ENCODE measurements at places on chromosomes 16 and 17.

- DNase-seq, result no peak
Observed at GRCh38 chr16:80283466-80284392, 257.1 kb upstream of the DYNLRB2 start.

DNA sequence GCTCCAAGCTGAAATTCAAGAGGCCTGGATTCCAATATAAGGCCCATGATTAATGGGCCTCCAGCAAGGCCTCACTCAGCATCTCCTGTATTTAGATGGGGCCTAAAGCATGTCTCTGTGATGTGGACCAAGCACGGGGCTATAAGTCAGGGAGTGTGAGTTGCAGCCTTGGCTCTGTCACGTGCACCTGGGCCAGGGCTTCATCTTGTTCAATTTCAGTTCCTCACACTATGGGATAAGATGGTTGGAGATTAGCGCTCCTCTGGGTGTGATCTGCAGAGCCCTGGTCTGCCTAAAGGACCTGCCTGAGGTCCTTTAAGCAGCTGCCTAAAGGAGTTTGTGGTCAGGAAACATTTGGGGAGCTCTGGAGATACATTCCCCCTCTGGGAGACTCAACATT, 25.2 kb downstream of the KLHL36 start:
- DNase-seq, result no peak

- DNase-seq, result no peak
Observed at GRCh38 chr16:530111-530817, 2.8 kb downstream of the CAPN15 start.

GRCh38 chr16:79752396-79752795, 151.9 kb upstream of the MAF start:
- DNase-seq, result no peak

DNA sequence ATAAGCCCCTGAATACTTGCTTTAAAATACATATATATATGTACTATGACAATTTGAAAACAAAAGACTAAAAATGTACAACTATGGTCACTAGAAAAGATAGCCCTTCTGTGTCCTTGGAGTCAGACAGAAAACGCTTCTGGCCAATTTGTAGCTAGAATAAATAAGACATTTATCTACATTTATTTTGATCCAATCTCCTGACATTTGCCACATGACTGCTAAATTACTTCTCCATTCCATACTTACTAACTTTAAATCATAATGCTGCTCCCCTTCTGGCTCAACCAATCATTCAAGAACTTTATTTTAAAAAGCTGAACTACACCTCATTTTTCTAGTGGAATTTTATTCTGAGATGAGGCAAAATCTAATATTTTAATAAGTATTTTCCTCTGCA, 65.8 kb downstream of the CYTH1 start:
- no peak for DNase-seq

DNA sequence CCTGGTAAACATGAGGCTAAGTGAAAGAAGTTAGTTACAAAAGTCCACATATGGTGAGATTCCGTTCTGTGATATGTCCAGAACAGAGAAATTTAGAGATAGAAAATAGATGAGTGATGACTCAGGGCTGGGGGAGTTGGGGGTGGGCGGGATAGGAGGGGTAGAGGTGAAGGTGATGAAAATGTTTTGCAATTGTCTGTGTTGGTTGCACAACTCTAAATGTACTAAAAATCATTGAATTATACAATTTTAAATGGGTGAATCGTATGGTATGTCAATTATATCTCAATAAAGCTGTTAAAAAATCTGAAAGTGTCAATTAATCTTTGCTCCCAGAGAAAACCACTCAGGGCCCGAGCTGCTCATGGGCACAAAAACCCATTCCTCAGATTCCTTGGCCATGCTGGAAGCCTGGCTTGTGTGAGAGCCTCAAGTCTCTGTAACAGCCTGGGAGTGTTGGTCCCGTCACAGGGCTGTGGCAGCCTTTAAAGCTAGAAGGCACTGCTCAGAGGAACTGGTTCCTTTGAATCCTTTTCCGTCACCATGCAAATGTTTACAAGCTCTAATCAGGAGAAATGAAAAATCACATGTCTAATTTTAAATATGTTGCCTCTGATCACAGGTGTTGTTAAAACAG, 225.3 kb downstream of the WWOX start:
- DNase-seq, result no peak

DNA sequence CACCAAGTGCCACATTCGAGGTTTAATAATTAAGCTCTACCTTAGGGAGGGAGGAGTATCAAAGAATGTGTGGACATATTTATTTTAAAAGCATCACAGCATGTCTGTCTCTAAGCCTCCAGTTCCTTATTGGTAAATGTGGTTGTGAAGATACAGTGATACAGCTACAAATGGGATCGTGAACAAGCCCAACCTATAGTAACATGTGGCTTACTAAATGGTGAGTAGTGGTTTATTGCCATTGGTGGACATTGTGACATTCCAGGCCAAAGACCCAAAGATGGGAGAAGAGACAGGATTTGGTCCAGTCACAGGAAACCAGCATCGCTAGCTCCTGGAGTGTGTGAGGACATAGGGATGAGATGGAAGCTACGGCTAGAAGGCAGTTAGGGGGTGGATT, 51.2 kb downstream of the IQCK start:
- DNase-seq, result no peak

DNA sequence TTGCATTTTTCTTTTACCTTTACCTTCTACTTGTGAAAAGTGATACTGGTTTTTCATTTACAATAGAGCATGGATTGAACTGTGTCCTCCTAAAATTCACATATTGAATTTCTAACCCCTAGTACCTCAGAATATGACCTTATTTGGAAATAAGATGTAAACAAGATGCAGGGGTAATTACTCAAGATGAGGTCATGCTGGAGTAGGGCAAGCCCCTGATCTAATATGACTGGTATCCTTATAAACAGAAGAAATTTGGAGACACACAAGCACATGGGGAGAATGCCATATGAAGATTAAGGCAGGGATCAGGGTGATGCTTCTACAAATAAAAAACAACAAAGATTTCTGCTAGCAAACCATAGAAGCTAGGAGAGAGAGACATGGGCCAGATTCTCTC, 12.2 kb downstream of the MYH13 start:
- DNase-seq, result no peak

GRCh38 chr16:363766-364490, 6.4 kb downstream of the MRPL28 start:
- no peak for DNase-seq

GRCh38 chr17:80649672-80650330, 105.2 kb downstream of the RPTOR start:
- DNase-seq, result no peak

- peak; percentile 42 for DNase-seq
Observed at GRCh38 chr17:59487161-59487873, 78.1 kb upstream of the DHX40 start.

GRCh38 chr16:66751992-66752322, 548 bp upstream of the DYNC1LI2 start:
- no peak for DNase-seq

DNA sequence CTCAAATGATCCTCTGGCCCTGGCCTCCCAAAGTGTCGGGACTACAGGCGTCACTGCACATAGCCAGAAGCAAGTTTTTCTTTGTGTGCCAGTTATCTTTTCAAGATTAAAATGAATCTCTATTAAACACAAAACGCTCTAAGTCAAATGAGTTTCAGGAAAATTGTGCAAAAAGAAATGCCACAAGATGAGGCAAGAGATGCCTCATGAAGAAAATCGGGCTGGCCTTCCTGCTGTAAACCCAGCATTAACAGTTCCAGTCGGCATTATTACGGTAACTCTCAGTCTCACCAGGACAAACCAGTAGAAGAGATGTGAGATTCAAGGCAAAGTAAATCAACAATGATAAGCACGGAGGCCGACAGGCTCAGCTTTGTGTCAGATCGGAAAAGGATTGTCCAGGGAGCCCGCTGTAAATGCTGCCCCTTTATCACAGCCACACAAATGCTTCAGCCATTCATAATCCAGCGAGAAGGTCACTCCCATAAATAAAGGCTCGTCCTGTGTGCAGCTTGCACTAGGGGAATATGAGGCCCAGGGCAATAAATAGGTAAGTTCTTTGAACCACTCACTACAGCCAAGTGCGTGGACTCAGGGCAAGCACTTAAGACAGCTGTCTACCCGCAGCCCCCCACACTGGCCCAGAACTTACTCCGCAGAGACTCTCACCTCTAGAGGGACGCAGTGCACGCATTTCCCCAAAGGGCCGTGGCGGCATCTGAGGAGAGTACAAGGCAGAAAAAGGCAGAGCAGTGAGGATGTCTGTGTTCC, 27.2 kb downstream of the NPLOC4 start:
- no peak for DNase-seq

DNA sequence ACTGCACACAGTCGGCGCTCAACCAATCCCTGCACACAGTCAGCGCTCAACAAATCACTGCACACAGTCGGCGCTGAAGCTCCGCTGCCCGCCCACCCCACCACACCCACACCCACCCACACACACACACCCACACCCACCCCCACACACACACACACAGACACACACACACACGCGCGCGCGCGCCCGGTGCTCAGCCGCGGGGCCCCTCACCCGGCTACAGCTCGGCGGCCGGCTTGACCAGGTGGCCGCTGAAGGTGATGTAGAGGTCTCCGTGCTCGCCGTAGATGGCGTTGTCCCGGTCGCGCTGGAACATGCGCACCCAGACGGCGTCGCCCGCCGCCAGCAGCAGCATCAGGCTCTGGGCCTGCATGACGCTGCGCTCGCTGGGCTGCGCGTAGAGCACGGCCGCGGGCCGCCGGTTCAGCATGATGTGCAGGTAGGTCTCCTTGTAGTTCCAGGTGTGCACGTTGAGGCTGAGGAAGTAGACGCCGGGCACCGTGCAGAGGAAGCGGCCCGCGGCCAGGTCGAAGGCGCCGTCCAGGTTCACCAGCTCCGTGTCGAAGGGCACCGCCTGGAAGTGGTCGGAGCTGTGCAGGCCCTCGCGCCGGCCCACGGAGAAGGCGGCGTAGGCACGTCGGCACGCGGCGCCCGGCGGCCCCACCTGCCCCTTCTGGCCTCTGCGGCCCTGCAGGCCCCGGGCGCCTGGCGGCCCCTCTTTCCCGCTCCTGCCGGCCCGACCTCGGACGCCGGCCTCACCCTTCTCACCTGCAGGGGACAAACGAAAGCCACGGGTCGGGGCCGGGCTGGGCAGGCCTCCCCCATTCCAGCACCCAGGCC, 2.5 kb downstream of the C1QTNF8 start:
- DNase-seq, result no peak

DNA sequence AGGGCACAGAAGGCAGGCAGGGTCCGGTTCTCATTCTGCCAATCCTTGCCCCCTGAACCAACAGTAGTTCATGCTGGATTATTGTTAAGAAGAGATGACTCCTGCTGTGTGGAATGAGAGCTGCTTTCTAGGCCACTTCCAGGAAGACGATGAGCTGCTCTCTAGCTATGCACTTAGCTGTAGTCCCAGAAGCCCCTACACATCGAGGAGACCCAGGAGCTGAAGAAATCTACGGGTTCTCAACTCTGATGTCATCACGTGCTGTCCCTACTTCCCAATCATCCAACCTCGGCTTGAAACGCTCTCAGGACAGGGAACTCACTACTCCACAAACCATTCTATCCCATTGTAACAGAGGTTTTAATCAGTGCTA, 29.0 kb upstream of the EMP2 start:
- DNase-seq, result no peak

DNA sequence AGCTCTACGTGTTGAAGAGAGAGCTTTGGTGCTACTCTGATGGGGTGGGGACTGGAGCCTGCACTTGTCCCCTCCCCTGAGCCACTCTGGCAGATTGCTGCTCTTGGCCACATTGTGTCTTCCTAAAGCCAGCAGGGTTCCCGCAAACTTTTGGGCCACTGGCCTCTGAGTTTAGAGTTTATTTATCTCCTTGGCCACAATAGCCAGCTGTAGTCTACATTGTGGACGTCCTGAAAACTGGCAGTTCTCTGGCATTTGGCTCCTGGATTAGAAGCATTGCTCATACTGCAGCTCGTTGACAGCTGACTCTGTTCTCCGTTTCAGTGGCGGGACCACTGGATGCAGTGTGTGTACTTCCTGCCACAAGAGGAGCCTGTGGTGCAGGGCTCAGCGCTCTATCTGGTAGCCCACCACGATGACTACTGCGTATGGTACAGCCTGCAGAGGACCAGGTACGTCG, 34.6 kb downstream of the PRMT7 start:
- no peak for DNase-seq
